Ureter (tissue), 1 donor: ENCODE measurements at places on chromosomes 7 and 10. TPM values are rescaled to one million over a fixed set of nuclear protein-coding genes. Genes with fewer than 3 reads are reported as not detected.

The MAT1A gene
- 0.75 TPM for total RNA-seq

The GARIN1A gene
- total RNA-seq: 6.4 TPM

The CNTNAP2 gene
- total RNA-seq: 0.21 TPM

The GPC2 gene
- 5.1 TPM for total RNA-seq

The TRPV5 gene
- total RNA-seq: not detected

The KNDC1 gene
- total RNA-seq: 2.2 TPM

The DHX32 gene
- 30.1 TPM for total RNA-seq
